ENCODE measurements at places on chromosomes 2 and 18.
A peak's percentile ranks its signal among the peaks of the same experiment; 100 is the strongest.

- peaks cover 8% of the 10 kb centered on the region for H3K36me3 ChIP-seq
- peaks cover 30% of the 10 kb centered on the region for H3K4me1 ChIP-seq
- peak overlapping the region; percentile 3 for H3K27ac ChIP-seq
- no peak for DNase-seq
- no peak overlapping the region for H3K4me3 ChIP-seq
These were observed 358.3 kb downstream of the ZNF521 start for GRCh38 chr18:24993628-24994027.

DNA sequence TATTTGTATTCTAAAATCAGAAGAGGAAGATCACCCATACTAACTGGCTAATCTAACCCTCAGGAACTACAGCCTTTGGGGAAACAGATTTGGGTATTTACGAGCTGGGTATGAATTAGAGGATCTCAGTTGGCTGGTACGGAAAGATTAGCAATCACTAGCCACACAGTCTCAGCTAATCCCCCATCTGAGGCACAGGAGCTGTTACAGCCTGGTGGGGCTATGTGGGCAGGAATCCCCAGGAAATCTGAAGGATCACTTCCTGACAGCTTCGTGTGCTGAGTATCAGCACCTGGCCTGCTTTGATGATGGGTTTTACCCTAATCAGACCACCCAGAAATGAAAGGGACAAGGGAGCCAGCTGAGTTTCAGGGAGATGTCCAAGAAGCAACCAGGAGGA is 206.3 kb downstream of the AFF3 start:
- no peak overlapping the region for H3K4me3 ChIP-seq
- peaks cover 4% of the 10 kb centered on the region for H3K27me3 ChIP-seq
- no peak for DNase-seq
- peaks cover 76% of the 10 kb centered on the region for H3K36me3 ChIP-seq

DNA sequence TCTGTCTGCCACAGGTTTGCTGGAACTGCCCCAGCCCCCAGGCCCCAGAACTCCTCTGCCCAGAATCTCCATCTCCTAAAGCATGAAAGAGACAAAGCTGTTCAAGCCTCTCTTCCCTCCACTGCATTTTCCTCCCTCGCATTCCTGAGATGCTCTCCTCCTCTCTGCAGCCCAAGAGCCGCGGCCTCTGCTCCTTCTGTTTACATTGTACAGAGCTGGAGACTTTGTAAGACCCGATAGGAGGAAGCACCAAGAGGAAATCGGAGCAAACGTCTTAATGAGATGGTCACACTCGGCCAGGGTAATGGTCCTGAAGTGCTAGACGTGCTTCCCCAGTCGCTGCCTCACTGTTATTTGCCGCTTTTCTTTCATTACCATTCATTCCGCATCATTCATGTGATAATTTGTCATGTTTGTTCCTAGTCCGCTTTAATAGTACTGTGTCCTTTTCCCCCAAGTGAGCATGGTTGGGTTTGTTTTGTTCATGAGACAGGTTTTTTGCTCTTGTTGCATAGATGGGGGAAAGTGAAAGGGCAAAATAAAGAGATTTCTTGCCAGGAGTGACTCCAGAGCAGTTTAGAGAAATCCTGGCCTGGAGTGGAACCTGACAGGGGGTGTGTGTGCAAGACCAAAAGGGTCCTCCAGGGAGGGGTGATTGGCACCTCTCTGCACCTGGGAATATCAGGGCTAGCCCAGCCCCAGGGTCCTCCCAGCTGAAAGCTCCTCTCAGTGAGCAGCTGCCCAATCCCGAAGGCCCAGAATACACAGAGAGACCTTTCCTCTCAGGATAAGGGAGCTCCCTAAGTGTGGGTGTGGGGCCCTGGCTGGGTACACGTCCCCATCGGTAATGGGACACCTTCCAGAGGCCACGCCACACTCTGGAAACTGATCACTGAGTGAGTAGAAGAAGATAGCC is 44.9 kb upstream of the ID2 start:
- peak overlapping the region; percentile 64 for H3K4me3 ChIP-seq
- H3K27ac ChIP-seq: peak overlapping the region; percentile 99

GRCh38 chr2:218821605-218822211 is 9.9 kb downstream of the PRKAG3 start:
- peaks cover 3% of the 10 kb centered on the region for H3K36me3 ChIP-seq
- DNase-seq: no peak
- H3K27me3 ChIP-seq: peaks cover 32% of the 10 kb centered on the region
- H3K27ac ChIP-seq: no peak overlapping the region
- H3K4me3 ChIP-seq: no peak overlapping the region
